ENCODE measurements at places on chromosomes 1 and 21.

DNA sequence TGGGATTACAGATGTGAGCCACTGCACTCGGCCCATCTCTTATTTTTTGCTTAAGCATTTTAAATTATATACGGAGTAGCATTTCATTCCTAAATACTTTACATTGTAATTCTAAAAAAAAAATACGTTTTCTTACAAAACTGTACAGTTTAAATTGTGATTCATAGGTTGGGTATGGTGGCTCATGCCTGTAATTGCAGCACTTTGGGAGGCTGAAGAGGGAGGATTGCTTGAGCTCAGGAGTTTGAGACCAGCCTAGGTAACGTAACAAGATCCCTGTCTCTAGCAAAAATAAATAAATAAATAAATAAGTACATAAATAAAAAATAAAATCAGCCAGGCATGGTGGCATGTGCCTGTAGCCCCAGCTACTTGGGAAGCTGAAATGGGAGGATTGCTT, 24.6 kb downstream of the TBCE start:
- no peak for DNase-seq

- no peak for DNase-seq
These were observed 19.5 kb upstream of the OR6N2 start for GRCh38 chr1:158800526-158800925.

DNA sequence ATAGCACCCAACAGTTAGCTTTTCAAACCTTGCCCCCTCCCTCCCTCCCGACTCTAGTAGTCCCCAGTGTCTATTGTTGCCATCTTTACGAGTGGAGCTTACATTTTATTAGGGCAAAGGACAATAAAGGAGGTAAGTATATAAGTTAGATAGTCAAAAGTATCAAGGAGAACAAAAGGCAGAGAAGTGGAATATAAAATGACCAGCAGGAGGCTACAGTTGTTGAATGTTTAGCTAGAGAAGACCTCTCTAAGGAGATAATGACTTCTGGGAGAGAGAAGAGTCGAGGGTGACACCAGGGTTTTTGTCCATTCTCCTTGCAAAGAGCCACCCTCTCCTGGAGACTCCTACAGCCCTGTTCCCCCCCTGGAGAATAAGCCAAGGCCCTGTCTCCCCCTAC, 48.7 kb downstream of the SYT6 start:
- DNase-seq: no peak

- DNase-seq: no peak
These were observed 164.5 kb upstream of the UBE2U start for GRCh38 chr1:64038965-64039364.

DNA sequence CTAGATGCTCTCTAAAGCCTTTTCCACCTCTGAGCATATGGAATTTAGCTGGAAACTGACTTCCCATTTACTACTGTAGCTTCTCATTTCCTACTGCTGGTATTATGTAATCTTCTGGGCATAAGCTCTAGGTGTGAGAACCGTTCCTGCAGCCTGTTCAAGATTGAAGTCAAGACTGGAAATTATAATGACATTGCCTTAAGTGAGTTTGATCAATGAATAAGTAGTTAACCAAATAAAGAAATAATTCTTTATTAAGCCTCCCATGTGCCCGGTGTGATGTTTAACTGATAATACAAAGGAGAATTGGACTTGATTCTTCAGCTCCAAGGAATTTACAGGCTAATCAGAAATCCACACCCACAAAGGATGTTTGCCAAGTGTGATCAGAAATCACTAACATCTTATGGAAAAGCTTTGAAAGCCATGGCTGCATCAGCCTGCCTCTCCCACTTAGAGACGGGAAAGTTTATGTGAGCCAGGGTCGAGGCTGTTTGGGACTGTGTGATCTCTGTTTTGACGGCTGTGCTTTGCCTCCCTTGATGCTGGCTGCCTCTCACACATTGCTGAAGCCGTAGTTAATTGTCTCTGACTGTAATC, 36.4 kb upstream of the PRELP start:
- DNase-seq: no peak

DNA sequence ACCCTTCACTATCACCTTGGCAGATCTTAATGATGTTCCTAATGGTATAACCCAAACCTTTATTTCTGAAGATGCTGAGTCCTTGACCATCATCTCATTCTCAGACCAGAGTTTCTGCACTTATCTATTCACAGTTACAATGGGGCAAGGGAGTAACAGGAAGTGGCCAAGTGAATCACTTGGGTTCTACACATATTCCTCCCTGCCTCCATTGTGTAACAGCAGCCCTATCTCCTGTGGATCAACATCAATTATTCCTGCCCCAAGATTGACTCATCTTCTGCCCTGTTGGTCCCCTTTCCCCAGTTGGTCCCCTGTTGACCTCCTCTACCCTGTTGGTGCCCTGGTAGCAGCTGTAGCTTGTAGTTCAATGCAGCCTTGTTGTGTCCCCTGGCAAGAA, 10.3 kb upstream of the S100A7 start:
- DNase-seq: no peak

GRCh38 chr1:156490401-156491032, 10.1 kb downstream of the MEF2D start:
- DNase-seq: no peak

- no peak for DNase-seq
These were observed 203.4 kb downstream of the TNR start for GRCh38 chr1:175539986-175540385.

- no peak for DNase-seq
These were observed 32.9 kb downstream of the MFSD2A start for GRCh38 chr1:39987869-39988268.

DNA sequence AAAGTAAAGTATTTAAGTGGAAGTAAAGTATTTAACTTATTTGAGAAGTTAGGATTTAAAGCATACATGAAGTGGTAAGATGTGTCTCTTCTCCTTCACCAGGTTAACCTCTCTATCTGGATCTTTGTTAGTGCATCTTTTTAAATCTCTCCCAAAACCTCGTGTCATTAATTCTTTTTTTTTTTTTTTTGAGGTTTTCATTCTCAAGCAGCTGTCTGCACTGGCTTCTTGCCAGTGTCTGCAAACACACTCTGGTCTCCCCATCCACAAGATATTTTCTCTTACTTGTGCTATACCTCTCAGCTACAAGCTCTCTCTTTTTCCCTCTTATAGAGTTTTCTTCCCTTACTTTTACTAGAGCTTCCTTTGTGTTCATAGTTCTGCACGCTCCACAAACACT, 49.0 kb downstream of the CLDN17 start:
- DNase-seq: no peak

DNA sequence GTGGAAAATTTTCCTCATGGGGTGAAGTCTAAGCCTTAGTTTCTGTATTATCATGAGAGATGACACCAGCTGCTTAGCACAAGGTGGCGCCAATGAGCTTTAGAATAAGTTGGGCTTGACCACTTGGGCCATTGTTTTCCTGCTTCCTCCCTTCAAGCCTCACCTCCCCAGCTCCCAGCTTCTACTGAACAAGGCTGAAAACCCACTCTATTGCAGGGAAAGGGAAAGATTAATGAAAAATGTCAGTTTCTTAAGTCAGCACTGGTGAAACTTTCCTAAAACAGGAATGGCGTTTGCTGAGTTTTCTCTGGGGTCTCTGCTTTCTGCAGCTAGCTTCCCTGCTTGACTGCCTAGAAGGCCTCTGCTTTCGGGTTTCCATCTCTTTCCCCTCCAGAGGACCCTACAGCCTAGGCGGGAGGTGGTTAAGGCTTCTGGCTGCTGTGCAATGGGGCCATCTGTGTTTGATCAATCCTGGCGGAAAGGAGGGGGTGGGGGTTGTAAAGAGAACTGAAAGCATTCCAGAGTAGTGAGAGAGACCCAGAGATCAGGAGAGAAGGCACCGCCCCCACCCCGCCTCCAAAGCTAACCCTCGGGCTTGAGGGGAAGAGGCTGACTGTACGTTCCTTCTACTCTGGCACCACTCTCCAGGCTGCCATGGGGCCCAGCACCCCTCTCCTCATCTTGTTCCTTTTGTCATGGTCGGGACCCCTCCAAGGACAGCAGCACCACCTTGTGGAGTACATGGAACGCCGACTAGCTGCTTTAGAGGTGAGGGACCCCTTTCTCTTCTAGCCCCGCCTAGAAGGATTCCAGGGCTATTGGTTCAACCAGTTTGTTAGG, at the start of gene OLFML3:
OLFML3 (plus strand) TSS at position 612 of the 840 bp plus-strand sequence; CDS start at position 655, 43 bp downstream.
- peak; percentile 91 for DNase-seq

DNA sequence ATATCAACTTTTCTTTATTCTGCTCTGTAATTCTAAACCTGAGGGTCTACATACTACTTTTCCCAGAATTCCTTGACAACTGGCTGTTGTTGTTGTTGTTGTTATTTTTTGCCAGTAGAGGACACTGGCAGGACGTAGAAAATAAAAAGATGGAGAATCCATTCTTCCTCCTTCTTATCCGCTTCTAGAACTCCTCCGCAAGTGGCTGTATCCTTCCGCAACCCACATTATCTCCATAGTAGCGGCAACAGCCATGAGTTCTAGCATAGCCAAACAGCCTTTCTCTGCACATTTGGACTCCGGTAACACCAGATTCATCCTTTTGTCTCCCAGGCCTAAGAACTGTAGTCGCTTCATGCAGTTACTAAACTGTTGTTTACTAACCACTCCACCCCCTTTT, 91.1 kb upstream of the CACHD1 start:
- DNase-seq: no peak

DNA sequence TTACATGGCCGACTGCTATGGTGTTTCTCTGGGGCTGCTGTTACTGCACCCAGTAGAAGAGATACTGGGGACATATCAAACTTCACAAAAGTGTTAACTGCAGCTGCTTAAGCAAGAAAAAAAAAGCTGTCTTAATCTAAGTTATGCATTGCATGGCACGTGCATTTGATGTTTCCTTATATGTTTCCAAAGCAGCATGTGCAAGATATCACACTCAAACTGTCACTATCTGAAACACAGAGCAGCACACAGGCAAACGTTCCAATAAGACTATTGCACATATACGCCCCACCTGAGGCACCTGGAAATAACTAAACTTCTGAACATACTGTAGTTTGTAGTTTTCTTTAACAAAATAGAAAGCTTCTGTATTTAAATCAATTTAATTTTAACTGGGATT, 671.4 kb upstream of the ADGRL2 start:
- DNase-seq: no peak

- no peak for DNase-seq
These were observed 13.9 kb upstream of the PRELP start for GRCh38 chr1:203461717-203462116.

GRCh38 chr1:156994277-156994676, 51.3 kb downstream of the ARHGEF11 start:
- no peak for DNase-seq

- no peak for DNase-seq
These were observed at the start of gene CACNA1E for GRCh38 chr1:181483285-181484195. CACNA1E (plus strand) TSS chr1:181483517; CDS start chr1:181483745, 228 bp downstream.

- DNase-seq: no peak
These were observed 3.4 kb upstream of the CROCC start for GRCh38 chr1:16918371-16918770.

DNA sequence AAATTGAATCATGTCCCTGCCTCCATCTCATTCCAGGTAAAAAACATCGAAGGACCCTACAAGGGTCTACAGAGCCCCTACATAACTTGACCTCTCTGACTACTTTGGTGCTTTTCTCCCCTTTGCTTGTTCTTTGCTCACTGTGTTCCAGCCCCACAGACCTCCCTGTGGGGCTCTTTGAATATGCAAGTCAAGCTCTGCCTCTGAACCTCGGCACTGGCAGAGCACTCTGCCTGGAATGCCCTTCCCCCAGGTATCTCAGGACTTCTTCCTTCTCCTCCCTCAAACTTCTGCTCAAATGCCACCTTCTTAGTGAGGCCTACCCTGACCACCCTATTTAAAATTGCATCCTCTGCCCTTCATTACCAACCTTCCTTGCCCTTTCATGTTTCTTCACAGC, 87.8 kb upstream of the CD34 start:
- no peak for DNase-seq
